ENCODE measurements at places on chromosomes 12 and 14. TPM values are rescaled to one million over a fixed set of nuclear protein-coding genes. Genes with fewer than 3 reads are reported as not detected.

POU6F1 gene
- total RNA-seq, result 1.6 TPM

TESPA1 gene
- total RNA-seq, result not detected

MUCL1 gene
- not detected for total RNA-seq

FGD6 gene
- 10.6 TPM for total RNA-seq

APOF gene
- not detected for total RNA-seq

PNN gene
- total RNA-seq, result 45.4 TPM

SPIC gene
- not detected for total RNA-seq

CARMIL3 gene
- total RNA-seq, result 0.35 TPM

Measured in A549 treated with Mapracorat at 1 μM for 4 hours (cell line).